ENCODE measurements at places on chromosomes 13 and 19.

DNA sequence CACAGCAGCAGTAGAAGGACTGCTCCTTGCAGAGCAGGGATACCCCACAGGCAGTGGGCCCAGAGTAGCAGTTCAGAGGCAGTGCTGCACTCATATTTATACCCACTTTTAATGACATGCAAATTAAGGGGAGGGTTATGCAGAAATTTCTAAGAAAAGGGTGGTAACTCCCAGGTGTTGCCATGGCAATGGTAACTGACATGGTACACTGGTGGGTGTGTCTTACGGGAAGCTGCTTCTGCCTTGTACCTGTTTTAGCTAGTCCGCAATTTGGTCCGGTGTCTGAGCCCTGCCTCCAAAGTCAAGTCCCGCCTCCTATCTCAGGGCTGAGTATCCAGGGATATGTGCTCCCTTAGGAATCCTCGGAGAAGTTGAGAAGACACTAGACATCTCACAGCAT is 79.2 kb upstream of the UQCRFS1 start:
- DNase-seq, result no peak

- no peak for DNase-seq
Measured at GRCh38 chr13:37273836-37274235, 168.4 kb upstream of the CSNK1A1L start.

DNA sequence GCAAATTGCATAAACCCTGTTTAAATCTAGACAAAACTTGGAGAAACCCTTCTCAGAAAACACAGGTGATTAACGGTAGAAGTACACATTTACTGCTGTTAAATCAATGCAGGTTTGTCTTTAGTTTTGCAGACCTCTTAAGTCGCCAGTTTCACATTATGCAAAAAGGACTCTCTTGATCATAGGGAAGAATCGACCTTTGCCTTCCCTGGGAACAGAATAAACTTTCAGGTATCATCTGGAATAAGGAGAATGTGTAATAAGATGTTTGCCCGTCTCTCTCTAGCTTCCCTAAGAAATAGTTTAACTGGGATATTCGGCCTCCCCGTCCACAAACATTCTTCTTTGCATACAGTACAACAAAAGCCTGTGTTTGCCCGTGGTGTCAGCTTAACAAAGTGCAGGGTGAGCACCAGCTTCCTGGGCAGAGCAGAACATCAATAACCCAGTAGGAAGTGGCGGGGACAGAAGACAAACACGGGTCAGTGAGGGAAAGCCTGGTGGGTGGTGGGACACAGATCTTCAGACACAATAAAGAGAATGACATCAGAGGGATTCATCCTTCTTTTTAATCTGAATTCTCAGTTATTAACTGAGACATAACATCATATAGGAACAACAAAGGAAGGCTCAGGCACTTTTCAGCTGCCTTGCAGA is 1077.7 kb upstream of the SLC10A2 start:
- no peak for DNase-seq

GRCh38 chr13:75938811-75939560 is 302.9 kb downstream of the LMO7 start:
- DNase-seq, result no peak

DNA sequence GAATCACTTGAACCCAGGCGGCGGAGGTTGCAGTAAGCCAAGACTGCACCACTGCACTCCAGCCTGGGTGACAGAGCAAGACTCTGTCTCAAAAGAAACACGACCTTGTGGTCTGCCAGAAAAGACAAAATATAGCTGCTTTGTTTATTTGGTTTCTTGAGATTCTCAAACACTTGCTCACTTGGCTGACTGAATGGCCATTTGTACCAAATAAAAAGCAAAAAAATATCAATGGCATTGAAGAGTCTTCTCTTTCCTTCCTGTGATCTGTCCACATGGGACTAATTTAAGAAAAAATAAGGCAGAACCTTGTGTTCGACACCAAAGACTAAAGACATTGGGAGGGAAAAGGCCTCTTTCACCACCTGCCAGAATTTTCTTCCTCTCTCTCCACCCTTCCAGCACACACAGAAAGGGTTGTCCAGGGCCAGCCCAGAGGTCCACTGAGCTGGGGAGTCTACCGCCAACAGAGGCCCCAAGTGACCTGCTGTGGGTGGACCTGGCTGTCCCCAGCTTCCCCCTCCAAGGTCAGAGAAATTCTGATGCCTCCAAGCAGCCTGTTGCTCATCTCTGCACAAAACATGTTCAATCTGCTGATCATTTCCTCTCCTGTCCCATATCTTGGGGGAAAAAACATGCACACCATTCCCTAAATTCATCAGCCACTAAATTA is 5.9 kb downstream of the BRME1 start:
- DNase-seq, result no peak

DNA sequence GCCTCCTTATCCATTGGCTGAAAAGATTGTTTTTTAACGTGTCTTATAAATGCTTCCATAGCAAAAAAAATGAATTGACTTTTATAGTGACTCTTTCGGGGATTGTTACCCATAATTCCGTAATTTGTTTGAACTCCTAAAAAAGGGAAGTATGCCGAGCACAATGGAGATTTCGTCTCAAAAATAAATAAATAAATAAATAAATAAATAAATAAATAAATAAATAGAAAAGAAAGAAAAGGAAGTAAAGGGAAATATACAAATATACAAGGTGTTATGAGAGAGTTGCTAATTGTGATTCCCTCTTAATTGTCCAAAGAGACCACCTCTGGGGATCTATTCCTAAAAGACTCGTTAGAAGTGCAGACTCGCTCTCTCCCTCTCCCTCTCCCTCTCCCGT is 16.9 kb downstream of the OR2Z1 start:
- DNase-seq, result no peak

All from activated CD8-positive, alpha-beta memory T cell treated with anti-CD3 and anti-CD28 coated beads for 48 hours (primary cell).